ENCODE measurements at places on chromosomes 13 and 19. TPM values are rescaled to one million over a fixed set of nuclear protein-coding genes. Genes with fewer than 3 reads are reported as not detected.

Gene COL5A3
- total RNA-seq, result 5.9 TPM

Gene CNN2
- total RNA-seq, result 104 TPM

Gene WDR62
- total RNA-seq, result 1.3 TPM

Gene ZSCAN18
- 111 TPM for total RNA-seq

Gene FLT1
- 23.6 TPM for total RNA-seq

Gene PIK3R2
- total RNA-seq, result 74.2 TPM

Gene DOCK6
- 102 TPM for total RNA-seq

Gene OR7D2
- not detected for total RNA-seq

Gene RCBTB2
- total RNA-seq, result 18.3 TPM

Gene MAMSTR
- 1.6 TPM for total RNA-seq

Gene JSRP1
- total RNA-seq, result 0.17 TPM

Gene TMTC4
- total RNA-seq, result 24.3 TPM

Gene SYCN
- 1.1 TPM for total RNA-seq

Gene IL4I1
- total RNA-seq, result 0.81 TPM

Gene OLFM2
- total RNA-seq, result 10.8 TPM

Gene PCDH9
- total RNA-seq, result 9.0 TPM

Gene ATP8A2
- 0.29 TPM for total RNA-seq

Gene OR7A10
- not detected for total RNA-seq

Gene CALR3
- not detected for total RNA-seq

Gene ZNF610
- 6.0 TPM for total RNA-seq

Gene ZNF525
- total RNA-seq, result 18.1 TPM

Gene ZNF350
- total RNA-seq, result 12.8 TPM

Gene DACT3
- total RNA-seq, result 31.0 TPM

Gene ATP1A3
- 0.60 TPM for total RNA-seq

Gene POLR2E
- 137 TPM for total RNA-seq

Gene SPART
- total RNA-seq, result 86.1 TPM

Gene PDX1
- total RNA-seq, result 18.4 TPM

Gene GRIK5
- total RNA-seq, result 9.8 TPM

Gene ZNF578
- 3.4 TPM for total RNA-seq

Gene PALM3
- total RNA-seq, result 42.8 TPM

Gene KANK3
- total RNA-seq, result 7.7 TPM

Gene KIR2DL3
- not detected for total RNA-seq

Gene HSPB6
- 654 TPM for total RNA-seq

Gene BEST2
- not detected for total RNA-seq

Gene ENOX1
- 2.0 TPM for total RNA-seq

Gene MPHOSPH8
- 41.7 TPM for total RNA-seq
